ENCODE measurements at places on chromosomes 3 and 15.

- no peak for DNase-seq
These were observed 1.4 kb downstream of the DNAJA4 start for GRCh38 chr15:78265752-78266224.

- DNase-seq, result no peak
These were observed 253.3 kb downstream of the MBNL1 start for GRCh38 chr3:152522036-152522435.

DNA sequence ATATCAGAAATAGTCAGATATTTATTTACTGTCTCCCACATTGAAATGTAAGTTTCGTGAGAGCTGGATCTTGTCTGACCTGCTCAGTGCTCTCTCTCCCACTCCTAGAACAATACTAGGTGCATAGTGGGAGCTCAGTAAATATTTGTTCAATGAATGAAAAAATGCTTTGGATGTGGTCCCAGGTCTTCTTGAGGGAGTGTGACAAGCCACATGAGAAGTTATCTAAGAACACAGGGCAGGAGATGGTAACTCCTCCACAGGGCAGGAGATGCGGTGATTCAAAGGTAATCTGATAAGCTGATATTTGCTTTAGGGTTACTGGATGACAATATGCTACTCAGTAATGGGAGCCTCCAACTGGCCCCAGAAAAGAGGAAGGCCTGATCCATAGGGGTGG, 25.8 kb upstream of the PLA2G4E start:
- no peak for DNase-seq

- no peak for DNase-seq
These were observed 10.2 kb downstream of the EIF2A start for GRCh38 chr3:150556792-150557191.

- no peak for DNase-seq
These were observed 122.4 kb downstream of the NECTIN3 start for GRCh38 chr3:111194048-111194447.

DNA sequence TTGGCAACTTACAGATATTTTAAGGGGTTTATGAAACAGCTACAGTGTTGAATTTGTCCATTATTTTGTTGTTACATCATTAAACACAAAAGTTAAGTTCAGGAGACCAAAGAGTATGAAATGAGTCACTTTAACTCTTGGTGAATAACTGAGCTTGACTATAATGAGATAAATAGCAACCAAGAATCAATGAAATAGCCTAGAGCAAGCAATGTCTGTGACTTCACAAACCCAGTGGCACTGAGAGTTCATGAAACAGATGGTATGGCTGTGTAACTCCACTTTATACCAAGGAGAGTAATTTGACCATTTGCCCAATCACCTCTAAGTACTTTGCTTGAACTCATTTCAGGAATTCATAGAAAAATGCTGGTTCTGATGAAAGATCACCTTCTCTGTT, 169.6 kb upstream of the GADL1 start:
- DNase-seq, result no peak

DNA sequence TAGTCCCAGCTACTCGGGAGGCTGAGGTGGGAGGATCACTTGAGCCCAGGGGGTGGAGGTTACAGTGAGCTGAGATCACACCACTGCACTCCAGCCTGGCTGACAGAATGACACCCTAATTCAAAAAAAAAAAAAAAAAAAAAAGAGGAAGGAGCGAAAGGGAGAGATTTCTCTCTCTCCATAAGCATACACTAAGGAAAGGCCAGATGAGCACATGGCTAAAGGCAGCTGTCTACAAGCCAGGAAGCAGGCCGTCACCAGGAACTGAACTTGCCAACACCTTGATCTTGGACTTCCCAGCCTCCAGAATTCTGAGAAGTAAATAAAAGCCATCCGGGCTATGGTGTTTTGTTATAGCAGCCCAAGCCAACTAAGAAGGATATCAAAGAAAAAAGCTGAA, 7.5 kb downstream of the SRGAP3 start:
- DNase-seq, result no peak

DNA sequence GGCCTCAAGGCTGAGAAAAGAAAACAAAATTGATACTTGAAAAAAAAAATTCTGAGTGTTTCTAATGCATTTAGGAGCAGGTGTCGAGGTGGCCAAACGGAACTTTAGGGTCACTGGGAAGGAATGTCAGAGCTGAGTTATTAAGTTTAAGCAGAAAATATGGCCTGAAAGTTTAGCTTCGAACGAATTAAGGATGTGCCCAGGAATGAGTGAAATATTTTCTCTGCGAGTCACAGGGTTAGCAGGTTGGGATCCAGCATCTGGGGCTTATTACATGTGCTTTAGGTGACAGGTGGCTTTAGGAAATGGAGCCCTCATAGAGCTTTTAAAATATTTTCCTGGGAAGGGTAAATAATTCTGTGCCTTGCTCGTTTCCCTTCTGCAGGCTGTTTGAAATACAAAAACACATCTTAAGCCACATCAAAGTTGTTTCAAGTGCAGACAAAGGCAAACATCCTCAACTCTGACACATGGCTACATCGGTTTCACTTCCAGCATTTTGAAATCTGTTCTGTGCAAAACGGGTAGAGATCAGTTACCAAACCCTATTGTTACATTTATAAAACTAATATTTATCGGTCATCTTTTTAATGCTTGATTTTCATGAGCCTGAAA, 143.1 kb upstream of the ARRDC4 start:
- no peak for DNase-seq

GRCh38 chr3:52094571-52095485, 38.5 kb upstream of the DUSP7 start:
- DNase-seq, result no peak

All from kidney glomerular epithelial cell (primary cell).